ENCODE measurements at places on chromosomes 6 and 20.

GRCh38 chr6:42689371-42689770, 33.0 kb downstream of the PRPH2 start:
- no peak for DNase-seq

- DNase-seq, result no peak
These were observed 158.5 kb upstream of the AFDN start for GRCh38 chr6:167668019-167668753.

DNA sequence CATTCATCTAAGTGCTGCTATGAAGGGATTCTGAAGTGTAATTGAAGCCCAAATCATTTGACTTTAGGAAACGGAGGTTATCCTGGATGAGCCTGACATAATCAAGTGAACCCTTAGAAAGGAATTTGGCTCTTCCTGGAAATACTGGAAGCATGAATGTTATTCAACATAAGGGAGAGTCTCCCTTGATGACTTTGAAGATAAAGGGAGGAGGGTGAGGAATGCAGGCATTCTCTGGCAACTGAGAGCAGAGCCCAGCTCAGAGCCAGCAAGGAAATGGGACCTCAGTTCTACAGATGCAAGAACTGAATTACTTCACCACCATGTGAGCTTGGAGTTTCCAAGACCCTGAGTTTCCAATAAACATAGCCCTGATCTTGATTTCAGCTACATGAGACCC, 168.2 kb downstream of the DLL1 start:
- DNase-seq, result peak; percentile 52

DNA sequence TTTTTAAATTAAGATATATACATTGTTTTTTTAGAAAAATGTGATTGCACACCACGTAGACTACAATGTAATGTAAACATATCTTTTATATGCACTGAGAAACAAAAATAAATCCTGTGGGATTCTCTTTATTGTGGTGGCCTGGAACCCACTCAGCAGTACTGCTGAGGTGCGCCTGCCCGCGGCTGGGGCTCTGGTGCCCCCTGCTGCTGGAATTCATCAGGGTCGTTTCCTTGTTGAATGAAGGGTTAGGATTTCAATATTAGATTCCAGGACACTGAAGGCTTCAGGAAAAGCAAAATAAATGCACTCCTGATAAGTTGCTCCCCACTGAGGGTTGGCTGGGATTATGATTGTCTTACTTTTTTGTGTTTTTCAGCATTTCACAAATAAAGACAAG, 175.8 kb upstream of the GGTLC1 start:
- no peak for DNase-seq

DNA sequence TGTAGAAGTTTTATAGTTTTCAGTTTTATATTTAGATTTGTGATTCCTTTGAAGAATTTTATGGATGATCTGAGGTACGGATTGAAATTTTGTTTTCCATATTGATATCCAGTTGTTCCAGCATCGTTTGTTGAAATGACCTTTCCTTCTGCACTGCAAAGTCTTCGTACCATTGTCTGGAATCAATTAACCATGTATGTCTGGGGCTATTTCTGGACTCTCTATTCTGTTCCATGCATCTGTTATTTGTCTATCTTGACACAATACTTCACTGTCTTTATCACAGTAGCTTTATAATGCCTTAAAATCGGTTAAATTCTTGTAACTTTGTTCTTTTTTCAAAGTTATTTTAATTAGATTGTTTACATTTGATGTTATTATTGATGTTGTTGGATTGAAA, 154.9 kb downstream of the FARS2 start:
- DNase-seq, result no peak

- DNase-seq, result no peak
These were observed 1.1 kb downstream of the L3MBTL1 start for GRCh38 chr20:43508604-43509040.

GRCh38 chr20:62408055-62408454, 970 bp upstream of the CABLES2 start:
- no peak for DNase-seq

DNA sequence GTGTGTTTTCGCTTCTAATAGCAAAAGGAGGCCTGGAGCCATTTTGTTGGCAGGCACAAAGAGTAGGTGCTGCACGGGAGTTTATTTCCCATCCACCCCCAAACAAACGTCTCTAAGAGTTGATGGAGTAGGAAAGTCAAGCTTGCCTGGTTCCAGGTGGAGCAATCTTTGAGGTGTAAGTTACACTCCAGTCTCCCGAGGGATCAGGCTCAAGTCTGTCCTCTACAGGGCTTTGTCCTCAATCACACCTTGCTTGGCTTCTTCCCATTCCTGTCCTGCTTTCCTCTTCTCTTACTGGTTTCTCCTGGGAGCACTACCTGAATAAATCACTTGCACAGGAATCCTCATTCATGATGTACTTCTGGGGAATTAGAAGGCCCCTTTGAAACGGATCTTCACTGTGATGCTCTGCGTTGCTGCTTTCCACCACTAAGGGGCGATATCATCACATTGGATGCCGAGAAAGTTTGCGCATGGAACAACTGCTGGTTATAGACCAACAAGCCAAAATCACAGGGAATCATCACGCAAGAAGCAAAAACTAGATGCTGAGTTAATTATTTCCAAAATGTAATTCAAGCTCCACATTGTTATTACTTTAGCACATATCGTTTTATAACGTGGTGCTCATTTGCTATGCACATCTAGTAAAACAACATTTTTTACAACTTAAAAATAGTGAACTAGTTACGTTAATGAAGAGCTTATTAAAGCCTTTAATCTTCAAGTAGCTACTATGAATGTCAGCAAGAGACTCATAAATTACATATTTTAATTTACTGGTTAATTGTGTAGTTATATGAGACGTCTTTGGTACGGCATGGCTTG, 156.8 kb downstream of the DNAH8 start:
- peak; percentile 3 for DNase-seq

DNA sequence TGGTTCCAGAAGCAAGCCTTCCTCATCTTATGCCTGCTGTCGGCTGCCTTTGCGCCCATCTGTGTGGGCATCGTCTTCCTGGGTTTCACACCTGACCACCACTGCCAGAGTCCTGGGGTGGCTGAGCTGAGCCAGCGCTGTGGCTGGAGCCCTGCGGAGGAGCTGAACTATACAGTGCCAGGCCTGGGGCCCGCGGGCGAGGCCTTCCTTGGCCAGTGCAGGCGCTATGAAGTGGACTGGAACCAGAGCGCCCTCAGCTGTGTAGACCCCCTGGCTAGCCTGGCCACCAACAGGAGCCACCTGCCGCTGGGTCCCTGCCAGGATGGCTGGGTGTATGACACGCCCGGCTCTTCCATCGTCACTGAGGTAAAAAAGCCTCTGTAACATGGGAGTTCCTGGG, 366 bp downstream of the SLC22A1 start:
- DNase-seq, result no peak

DNA sequence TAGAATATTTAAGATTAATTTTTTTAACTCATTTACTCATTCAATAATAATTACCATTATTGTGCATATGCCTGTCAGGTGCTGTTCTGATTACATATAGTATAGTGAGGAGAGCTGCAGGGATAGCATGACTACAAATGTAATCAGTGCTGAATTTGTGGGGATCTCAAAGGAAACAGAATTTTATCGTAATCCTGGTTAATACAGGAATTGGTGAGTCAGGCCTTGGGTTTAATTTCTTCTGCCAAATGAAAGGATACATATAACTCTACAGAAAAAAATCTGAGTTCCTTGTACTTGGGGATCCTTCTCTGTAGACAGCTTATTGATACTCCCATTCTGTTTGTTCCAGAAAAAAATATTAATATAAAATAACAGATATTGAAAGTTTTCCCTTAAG, 297.2 kb downstream of the GJA1 start:
- no peak for DNase-seq

- DNase-seq, result peak; percentile 5
These were observed at the start of gene NKAIN2 for GRCh38 chr6:123803504-123804013. Gene NKAIN2, plus strand, starts transcription at chr6:123803865.

- no peak for DNase-seq
These were observed 41.1 kb downstream of the HS3ST5 start for GRCh38 chr6:114301596-114302219.

GRCh38 chr20:43542161-43542560, 16.7 kb upstream of the SGK2 start:
- no peak for DNase-seq

GRCh38 chr20:17298171-17298570, 71.3 kb downstream of the PCSK2 start:
- DNase-seq, result no peak

- peak; percentile 48 for DNase-seq
These were observed 292.1 kb downstream of the CDKAL1 start for GRCh38 chr6:20826378-20826777.

GRCh38 chr20:31607640-31608250, 2.7 kb downstream of the ID1 start:
- peak; percentile 45 for DNase-seq

DNA sequence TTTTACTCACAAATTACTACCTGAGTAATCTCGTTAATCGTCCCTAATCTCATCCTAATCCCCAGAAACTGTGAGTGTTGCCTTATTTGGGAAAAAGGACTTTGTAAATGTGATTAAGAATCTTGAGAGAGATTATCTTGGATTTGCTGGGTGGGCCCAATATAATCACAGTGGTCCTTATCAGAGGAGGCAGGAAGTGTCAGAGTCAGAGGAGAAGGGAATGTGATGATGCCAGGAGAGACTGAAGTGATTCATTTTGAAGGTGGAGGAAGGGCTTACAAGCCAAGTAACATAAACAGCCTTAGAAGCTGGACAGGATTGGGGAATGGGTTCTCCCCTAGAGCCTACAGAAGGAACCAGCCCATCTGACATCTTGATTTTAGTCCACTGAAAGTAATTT, 16.7 kb downstream of the RPP21 start:
- DNase-seq, result peak; percentile 75

DNA sequence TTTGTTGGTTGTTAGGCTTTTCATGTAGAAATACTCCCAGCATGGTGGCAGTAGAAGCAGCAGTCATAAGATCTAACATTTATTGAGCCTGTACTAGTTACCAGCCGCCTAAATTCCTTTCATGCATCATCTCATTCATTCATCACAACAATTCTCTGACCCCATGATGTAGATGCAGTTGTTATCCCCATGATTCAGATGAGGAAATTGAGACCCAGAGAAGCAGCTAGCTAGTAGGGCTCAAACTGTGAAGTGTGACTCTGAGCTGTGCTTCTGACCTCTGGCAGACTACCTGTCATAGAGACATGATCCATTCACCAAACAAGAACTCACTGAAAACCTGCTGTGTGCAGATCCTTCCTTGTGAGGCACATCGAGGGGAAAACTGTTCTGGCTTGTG, 16.9 kb downstream of the RREB1 start:
- DNase-seq, result no peak

Measured in NCI-H226 (cell line).